Occipital lobe (tissue), 3 donors: ENCODE measurements at places on chromosomes 11 and 22.

DNA sequence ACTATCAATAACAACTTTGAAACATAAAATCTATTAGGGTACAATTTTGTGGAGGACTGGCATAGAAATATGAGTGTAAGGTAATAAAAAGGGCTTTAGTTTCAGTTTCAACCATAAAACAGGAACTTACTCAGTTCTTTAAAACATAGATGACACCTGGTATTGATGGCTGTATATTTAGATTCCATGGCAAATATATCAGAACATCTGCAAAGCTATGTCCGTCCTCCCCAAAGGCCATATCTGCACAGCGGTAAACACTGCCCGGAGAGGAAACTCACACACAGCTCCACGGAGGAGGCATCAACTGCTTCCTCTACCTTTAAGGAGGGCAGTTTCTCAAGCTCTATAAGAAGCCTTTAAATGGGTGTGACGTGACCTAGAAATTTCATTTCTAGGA, 993.3 kb downstream of the BRD1 start:
- no peak for DNase-seq

DNA sequence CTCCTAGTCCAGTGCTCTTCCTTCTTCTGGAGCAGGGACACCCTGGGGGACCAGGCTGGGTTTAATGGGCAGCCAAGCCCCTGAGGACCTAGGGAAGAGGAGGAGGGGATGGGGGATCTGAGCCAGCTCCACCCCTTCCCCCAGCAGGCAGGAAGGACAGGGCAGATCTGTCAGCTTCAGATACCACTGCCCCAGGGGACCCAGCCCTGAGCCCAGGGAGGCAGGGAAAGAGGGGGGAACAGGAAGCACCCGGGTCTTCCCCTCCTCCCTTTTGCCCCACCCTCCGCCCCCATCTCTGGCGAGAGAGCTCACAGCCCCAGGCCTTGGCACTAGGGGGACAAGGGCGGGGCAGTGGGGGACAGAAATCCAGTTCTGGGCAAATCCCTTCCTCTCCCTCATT, 11.7 kb upstream of the SOX10 start:
- DNase-seq, result no peak

GRCh38 chr11:2666401-2666741, 33.4 kb downstream of the KCNQ1OT1 start:
- no peak for DNase-seq

- DNase-seq, result no peak
Observed at GRCh38 chr11:69705901-69706787, 2.3 kb upstream of the FGF19 start.

- DNase-seq, result no peak
Observed at GRCh38 chr11:101955701-101956100, 39.4 kb upstream of the ANGPTL5 start.

DNA sequence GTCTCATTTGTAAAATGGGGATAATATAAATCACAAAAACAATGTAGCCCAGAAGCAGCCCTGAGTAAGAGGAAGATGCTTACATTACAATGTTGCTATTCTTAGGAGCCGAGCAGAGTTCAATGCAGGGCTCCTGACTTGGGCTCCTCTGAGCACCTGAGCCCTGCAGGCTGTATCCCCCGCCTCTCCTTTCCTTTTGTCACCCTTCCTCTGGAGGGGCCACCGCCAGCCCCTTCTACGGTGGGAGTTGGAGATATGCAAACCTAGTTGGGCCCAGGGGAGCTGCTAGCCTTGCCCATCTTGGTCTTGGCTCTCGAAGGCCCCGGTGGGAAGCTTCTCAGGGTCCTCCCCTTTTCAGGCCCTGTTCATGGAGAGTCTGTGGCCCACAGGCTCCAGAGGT, 8.4 kb upstream of the CSNK1E start:
- no peak for DNase-seq
